ENCODE measurements at places on chromosomes 12 and 14.
A peak's percentile ranks its signal among the peaks of the same experiment; 100 is the strongest.

GRCh38 chr12:112303004-112303403 is 79.2 kb downstream of the HECTD4 start:
- DNase-seq: no peak

DNA sequence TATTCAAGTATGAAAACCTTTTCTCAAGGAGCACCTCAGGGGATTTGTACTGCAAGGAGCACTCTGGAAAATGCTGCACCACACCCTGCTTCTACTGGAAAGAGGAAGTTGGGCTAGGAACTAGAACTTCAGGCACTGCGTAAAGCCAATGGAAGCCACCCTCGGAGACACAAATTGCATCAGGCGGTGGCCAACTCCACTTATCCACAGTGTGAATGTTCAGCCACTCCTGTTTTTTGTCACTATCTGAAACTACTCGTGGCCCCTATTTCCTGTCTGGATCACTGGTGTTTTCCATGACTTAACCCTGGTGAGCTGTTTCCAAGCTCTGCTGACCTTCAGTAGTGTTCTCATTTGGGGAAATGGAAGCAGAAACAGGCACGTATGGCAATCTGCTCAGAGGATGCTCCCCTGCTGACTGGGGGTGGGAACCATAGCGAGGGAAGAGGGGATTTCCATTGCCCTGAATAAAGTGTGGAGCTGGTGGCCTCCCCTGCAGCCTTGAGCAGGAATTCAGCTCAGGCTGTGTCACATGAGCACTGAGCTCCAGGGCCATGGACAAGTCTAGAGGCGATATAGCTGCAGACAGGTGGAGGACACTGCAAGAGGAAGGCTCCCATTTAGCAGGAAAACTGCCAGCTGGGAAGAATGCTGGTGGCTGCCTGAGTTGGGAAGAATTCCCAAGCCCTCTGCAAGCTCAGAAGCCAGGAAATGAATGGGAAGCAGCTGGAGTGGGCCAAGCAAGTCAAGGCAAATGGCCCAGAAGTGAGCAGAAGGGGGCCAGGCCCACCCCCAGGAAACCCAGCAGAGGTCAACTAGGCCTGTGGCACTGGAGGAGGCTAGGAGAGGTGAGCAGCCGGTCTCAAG is 50.5 kb upstream of the RAP1B start:
- no peak for DNase-seq

GRCh38 chr12:79775355-79776027 is 84.7 kb upstream of the PAWR start:
- no peak for DNase-seq

DNA sequence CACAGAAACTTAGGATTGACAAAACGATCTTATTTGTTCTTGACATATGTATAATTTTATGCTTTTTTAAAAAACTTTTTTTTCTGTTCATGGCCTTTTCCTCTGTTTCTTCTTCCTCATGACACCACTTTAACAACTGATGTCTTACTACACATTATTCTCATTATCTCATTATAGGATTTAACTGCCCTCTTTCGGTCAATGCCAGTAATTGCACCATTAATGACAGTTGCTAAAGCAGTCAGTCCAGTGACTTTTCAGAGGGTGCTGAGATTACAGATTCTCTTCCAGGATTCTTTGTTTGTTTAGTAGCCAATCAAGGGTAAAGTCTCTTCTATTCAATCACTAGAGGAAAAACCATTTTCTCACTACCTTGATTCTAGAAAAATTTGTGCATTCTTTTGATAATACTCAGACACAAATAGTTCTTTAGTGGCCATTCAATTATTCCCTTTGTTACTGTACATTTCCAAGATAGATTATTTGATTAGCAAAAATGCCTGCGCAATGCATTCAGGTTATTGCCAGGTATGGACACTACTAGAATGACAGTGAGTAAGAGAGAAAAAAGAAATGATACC is 50.1 kb downstream of the KLRG1 start:
- DNase-seq: no peak

DNA sequence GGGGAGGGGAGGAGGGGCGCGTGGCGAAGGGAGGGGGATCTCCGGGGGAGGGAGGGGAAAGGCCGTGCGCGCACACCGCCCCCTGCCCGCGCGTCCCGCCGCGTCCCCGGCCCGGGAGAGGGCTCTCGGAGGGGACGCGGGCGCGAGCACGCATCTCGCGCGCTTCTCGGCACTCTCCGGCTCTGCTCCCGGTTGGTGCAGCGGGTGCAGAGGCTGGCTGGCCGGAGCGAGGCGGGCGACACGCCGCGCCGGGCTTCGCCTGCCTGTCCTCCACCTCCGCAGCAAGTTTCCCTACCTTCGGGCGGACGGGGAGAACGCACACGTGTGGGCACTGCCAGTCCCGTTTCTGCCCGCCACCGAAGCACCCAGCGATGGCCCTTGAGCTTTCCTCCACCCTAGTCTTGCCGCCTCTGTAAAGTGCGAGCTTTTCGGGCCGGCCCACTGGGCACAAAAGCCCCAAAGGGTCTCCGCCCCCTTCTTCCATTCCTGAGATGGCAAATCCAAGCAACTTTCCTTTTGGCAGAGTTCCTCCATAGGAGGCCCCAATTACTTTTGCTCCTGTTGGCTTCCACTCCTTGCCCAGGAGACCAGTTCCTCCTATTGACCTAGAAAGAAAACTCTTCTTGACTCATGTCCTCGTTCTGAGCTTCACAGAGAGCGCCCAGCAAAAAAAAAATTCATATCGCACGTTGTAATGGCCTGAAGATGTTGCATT is 363 bp upstream of the CSAD start:
- DNase-seq: peak; percentile 32

DNA sequence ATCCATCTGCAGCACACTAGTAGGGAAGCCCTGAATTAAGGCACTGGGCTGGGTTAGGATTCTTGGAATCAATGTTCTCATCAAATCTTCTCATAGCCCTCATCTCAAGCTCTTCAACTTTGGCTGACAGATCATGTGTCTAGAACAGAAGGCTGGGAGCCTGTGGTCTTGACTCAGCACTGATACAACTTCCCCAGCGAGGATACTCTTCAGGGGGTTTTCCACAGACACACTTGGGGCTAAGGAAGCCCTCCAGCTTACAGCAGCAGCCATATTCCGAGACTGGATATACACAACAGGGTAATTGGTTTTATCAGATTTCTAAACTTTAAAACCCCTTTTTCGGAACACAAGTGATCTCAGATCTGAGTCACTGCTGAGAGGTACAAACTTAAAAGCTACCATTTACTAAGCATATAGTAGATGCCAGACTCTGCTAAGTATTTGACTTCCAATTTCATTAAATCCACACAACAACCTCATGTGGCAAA is 3.5 kb downstream of the FMNL3 start:
- DNase-seq: no peak

DNA sequence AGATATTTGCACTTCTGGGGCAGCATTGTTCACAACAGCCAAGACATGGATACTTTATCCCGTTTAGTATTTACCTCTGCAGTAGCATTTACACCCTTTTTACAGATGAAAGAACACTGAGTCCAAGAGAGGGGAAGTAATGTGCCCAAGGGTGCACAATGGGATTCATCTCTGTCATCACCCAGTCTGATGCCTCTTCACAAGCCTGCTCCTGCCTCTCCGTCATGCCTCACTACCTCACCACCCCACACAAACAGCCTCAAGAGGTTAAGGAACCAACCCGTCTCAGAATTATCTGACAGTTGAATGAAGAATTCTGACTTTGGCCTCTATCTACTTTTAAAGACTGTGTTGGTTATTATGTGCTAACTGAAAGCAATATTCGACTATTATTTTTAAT is 368.4 kb downstream of the ATP23 start:
- no peak for DNase-seq

- DNase-seq: no peak
Observed at GRCh38 chr12:101923045-101923718, 45.8 kb downstream of the DRAM1 start.

- no peak for DNase-seq
Observed at GRCh38 chr12:112190231-112191025, 65.1 kb downstream of the TRAFD1 start.

DNA sequence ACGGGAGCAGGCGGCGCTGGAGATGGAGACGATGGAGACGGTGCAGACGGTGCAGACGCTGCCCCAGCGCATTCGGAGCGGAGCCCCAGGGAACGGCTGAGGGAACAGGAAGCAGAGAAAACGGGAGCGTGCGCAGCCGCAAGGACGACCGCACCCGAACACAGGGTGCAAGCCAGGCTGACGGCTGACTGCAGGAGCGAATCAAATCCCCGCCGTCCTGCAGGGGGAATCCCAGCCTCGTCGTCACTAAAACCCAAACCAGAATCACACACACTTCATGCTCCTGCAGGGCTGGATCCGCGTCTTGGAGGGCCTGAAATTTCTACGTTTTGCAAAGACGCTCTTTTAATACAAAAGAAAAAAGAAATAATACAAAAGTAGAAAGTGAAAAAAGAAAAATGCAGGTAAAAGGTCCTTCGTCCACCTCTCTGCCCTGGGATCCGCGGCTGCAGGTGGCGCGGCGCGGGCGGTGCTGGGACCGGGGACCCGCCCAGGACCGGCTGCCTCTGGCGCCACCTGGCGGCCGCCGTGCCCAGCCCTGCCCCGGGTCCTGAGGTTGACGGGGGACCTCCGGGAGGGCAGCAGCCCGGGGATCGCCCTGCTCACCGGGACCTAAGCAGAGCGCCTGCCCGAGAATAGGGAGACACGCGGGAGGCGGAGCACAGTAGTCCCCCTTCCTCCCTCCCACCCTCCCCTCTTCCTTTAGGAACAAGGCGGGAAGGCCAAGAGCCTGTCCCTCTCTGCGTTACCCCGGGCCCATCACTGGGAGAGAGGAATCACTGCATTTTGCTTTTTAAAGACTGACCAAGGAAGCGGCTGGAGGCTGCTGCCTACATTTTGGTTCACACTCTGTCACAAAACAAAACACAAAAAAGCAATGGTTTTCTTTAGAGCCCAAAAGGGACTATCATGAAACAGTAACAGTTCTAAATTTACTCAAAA is 20.1 kb downstream of the STX2 start:
- DNase-seq: peak; percentile 22

- no peak for DNase-seq
Observed at GRCh38 chr14:103558071-103558882, 4.2 kb downstream of the BAG5 start.

- DNase-seq: no peak
Observed at GRCh38 chr12:40123496-40123895, 17.6 kb upstream of the SLC2A13 start.

DNA sequence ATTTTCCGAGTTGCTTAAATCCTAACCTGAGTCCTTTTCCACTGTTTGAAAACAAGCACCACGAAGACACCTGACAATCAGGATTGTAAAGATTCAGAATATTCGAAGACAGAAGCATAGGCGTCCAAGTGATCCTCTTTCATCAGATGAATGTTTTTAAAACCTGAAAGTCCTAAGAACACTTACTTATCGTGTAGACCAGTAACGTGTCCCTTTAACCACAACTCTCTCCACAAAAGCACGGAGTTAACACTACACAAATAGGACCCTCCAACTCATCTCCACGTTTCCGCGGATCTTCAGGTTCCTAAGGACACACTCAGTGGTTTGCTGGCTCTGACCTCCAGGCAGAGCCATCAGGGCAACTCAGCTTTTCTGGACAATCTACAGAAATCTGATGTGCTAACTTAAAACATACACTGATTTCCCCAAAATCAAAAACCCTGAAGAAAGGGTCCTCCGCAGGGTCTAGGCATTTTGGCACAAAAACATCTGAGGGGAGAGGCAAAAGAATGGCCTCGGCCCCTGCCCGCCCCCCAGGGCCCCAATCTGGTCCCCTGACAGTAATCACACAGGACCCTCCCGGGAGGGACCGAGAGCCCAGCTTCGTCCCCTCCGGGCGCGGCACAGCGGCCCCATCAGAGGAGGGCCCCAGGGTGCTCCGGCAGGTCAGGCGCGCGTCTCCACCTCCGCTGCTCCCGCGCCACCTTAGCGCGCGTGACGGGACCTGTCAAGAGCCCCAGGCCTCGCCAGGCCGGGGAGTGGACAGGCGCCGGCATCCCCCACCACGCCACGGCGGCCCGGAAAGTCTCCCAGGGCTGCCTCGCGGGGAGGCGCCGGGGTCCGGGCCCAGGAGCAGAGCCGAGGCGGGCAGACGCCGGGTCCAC is 925 bp downstream of the DICER1 start:
- DNase-seq: no peak

- DNase-seq: no peak
Observed at GRCh38 chr12:11880381-11880780, 190.4 kb upstream of the BCL2L14 start.

- no peak for DNase-seq
Observed at GRCh38 chr12:46832130-46832704, 6.4 kb upstream of the SLC38A4 start.

DNA sequence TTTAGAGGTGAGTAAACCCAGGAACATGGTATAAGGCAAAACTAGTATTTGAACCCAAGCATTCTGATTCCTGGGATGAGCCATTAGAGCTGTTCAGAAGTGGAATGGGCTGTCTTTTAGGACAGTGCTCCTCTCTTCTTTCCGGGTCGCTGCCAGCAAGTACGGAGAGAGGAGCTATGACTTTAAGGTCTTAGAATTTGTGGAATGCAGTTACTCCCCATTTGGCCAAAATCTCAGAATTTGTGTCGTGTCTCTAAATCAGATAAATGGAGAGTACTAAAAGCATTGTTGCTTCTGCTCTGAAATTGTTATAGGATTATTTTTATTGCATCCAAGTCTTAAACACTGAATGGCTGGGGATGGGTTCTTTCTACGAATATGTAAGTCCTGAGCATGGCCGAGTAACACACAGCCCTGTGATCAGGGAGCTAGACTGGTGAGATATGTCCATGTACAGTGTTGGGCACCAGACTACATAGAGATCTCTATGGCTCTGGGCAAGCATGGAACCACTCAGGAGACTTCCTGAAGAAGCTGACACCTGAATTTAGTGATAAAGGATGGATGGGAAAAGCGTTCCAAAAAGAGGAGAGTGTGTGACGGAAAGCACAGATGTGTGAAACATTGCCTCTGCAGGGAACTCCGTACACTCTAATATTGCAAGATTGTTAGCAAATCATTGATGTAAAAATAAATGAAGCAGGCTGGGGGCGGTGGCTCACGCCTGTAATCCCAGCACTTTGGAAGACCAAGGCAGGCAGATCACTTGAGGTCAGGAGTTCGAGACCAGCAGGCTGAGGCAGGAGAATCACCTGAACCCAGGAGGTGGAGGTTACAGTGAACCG is 184.7 kb downstream of the SRGAP1 start:
- no peak for DNase-seq

DNA sequence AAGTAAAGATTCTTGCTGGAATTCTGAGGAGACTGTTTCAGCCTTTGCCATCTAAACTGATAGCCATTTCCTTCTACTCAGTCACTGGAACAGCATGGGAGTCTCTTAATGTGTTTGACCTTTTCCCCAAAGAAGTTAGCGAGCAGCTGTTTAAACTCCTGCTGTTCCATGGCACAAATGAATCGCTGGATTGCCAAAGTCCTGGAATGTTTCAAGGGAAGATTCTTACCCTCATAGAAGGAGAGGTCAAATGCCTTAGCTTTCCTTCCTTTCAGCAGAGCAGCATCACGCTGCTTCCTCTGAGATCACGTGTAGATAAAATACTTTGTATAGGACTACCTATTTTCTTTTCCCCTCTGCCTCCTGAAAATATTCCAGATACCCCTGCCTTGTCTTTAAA is 10.5 kb upstream of the NR2C1 start:
- DNase-seq: no peak
